ENCODE measurements at places on chromosomes 1 and 21.

- DNase-seq, result no peak
Measured at GRCh38 chr1:107896936-107897335, 68.0 kb downstream of the VAV3 start.

GRCh38 chr1:192832492-192832891 is 23.7 kb downstream of the RGS2 start:
- DNase-seq, result no peak

DNA sequence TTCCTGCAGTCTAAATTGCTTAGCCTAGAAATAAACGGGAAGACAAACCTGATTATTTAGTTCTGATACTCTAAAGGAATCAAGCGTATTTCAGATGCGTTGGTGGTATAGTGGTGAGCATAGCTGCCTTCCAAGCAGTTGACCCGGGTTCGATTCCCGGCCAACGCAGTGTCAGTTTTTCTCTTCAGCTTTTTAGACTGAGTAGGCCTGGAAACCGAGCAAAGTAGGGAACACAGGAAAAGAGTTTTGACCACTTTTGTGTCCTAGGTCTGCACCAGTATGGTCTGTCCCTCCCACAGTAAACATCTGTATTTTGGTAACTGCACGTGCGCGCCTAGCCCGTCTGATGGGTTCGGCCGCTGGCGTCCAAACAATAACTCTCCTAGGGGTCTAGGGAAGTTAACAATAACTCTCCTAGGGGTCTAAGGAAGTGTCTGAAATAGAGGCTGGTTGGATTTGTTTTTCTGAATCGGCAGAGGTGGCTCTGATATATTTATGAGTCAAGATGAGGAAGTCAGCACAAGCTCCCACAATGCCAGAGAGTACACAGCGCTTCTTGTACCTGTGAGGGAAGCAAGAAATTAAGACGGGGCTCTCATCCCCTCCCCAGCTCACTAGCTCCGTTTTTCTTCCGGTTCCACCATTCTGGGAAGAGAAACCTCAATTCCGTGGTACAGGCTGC is 15.6 kb upstream of the HJV start:
- DNase-seq, result peak; percentile 87

GRCh38 chr1:31485166-31485565 is 72.2 kb downstream of the SERINC2 start:
- DNase-seq, result no peak

DNA sequence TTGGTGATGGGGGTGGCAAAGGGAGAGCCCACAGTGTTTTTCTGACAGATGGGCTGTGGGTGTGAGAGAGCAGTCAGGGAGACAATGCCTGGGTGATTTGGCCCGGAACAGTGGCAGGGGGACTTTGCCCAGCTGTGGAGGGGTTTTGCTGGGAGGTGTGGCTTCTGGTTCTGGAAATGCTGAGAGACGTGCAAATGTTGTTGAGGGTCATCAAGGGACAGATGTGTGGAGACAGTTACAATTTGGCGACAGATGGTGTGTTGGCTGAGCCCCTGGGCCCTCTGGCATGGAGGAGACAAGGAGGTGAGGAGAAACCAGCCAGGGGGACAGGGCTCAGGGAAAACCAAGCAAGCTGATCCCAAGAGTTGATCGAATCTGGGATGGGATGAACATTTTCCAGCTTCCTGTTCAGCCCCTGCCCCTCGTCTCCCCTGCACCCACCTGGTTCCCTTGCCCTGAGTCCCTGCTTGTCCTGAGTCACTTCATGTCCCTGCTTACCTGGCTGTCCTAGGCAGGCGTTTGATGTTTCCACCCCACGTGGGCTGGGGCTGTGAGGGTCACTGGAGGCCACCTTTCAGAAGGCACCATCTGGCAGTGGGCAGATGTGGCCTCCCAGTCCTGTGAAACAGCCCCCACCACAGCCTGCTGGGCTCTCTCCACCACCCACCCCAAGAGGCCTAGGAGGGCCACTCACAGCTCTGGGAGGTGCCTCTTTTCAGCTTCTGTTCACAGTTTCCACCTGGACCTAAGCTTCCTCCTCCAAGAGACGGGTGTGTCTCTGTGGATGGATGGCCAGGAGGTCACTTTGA is 15.8 kb upstream of the ZNF678 start:
- DNase-seq, result no peak

DNA sequence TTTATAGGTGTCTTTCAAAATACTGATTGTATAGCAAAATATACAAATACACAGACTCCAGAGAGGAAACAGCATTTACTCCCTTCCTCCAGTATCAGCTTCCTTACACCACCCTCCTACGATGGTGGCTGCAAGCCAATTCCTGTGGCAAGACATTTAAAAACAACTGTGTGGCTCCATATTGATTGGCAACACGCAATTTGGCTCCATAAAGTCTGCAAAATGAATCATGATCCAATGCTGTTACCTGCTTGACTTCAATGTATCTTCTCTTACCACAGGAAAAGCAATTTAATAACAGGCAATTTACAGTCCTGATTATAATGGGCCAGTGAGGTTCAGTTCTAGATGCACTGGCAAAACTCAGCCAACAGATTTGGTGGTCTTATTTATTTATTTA is 19.7 kb upstream of the ATP6V1G3 start:
- DNase-seq, result no peak

GRCh38 chr1:3483801-3484444 is 29.5 kb downstream of the ARHGEF16 start:
- no peak for DNase-seq

GRCh38 chr1:34147301-34147700 is 17.7 kb downstream of the CSMD2 start:
- DNase-seq, result no peak

- DNase-seq, result no peak
Measured at GRCh38 chr1:35726450-35727433, 8.1 kb upstream of the C1orf216 start.

GRCh38 chr1:232177438-232177837 is 452.5 kb downstream of the SIPA1L2 start:
- DNase-seq, result no peak

DNA sequence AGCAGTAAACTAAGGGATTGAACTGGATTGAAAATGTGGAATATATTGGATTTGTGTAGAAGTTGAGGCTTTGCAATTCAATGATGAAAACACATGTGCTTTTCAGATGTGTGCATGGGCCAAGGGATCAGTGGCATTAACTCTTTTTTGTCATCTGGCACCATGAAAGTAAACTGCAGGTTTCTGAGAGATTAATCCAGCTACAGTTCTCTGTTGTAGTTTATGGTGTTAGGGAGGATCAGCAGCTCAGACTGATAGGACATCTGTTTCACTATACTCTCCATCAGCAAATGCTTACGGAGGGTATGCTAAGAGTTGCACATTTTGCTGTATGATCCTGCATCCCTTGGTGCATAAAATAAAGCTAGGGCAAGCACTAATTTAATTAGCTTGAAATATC is 82.6 kb downstream of the C1orf21 start:
- no peak for DNase-seq

- DNase-seq, result no peak
Measured at GRCh38 chr1:5681654-5682053, 310.6 kb downstream of the NPHP4 start.

DNA sequence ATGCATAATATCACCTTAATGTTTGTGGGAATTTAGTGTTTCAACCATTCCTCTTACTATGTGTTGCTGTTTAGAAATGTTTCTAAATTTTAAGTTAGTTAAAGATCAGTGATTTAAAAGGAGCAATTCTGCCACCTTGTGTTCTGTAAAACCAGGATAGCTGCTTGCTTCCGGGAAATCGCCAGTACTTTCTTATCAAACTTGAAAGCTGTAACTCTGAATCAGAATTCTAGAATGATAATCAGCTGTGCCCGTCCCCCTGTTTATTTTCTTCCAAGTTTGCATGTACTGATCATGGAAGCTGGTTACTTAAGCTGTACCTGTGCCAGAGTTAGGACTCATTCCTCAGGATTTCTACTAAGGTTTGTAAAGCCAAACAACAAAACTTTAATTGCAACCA is 656.4 kb downstream of the LTN1 start:
- no peak for DNase-seq

- no peak for DNase-seq
Measured at GRCh38 chr1:178189814-178190213, 95.9 kb downstream of the RASAL2 start.

DNA sequence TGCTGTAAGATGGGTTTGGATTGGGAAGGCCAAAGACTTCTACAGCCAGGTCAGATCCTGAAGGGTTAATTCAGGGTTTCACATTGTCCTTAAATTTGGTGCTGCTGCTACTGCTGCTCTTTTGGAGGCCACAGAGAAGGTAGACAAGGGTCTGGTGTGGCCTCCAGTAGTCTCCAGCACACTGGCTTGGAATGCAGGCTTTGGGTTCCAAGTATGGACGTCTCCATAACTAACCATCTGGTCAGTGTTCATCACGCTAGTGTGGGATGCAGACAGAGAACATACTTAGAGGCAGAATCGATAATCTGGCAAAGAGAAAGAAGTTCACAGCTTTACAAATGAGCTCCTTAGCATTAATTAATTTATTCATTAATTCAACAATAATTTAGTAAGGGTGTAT is 154.1 kb downstream of the ZBTB18 start:
- no peak for DNase-seq

- no peak for DNase-seq
Measured at GRCh38 chr1:5509664-5510452, 482.4 kb downstream of the NPHP4 start.

DNA sequence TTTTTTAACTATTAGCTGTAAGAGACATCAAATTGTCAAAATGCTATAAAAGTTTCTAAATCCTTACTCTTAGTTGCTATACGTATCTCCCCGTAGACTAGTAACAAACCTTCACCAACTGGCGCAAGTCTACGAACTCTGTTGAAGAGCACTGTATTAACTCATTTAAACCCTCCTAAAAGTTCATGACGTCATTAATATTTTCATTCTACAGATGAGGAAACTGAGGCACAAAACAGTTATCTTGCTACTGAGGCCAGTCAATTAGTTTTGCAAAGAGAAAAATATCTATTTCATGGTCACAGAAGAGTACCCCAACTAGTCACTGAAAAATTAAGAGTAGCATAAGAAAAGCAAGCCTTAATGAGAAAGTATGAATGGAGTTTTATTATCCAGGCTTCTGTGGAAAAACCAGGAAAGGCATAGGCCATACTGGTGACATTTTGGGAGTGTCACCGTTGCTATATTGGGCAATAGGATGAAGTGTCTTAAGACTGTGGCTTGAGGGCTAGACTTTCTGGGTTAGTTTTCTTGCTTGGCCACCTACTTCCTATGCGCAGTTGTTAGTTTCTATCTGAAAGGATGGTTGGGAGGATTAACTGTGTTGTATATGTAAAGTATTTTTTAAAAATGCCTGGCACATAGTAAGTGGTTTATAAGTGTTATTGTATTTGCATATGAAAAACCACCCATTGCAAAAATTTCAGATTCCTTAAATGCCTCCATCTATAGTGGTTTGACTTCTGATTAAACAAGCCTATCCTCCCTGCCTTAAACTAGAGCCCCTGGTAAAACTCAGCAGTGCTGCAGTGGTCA is 52.4 kb upstream of the SYT14 start:
- no peak for DNase-seq

- DNase-seq, result no peak
Measured at GRCh38 chr1:58162952-58163550, 383.5 kb downstream of the OMA1 start.

GRCh38 chr1:155242805-155243358 is 12.4 kb downstream of the ENTREP3 start:
- no peak for DNase-seq

GRCh38 chr1:162753998-162754585 is 36.4 kb upstream of the HSD17B7 start:
- DNase-seq, result no peak

GRCh38 chr1:219324629-219325367 is 151.1 kb downstream of the LYPLAL1 start:
- DNase-seq, result no peak

All from NCI-H1417 treated with DMSO at 0.1 percent for 48 hours (cell line).